CD4-positive, alpha-beta memory T cell (primary cell): ENCODE measurements at places on chromosomes 4 and X. TPM values are rescaled to one million over a fixed set of nuclear protein-coding genes. Genes with fewer than 3 reads are reported as not detected.

The ATP1B4 gene
- total RNA-seq, result not detected

The SEC24B gene
- total RNA-seq, result 37.7 TPM

The HS3ST1 gene
- 0.06 TPM for total RNA-seq

The TEC gene
- total RNA-seq, result 4.2 TPM
